ENCODE measurements at places on chromosomes 5 and 9.
A peak's percentile ranks its signal among the peaks of the same experiment; 100 is the strongest.

DNA sequence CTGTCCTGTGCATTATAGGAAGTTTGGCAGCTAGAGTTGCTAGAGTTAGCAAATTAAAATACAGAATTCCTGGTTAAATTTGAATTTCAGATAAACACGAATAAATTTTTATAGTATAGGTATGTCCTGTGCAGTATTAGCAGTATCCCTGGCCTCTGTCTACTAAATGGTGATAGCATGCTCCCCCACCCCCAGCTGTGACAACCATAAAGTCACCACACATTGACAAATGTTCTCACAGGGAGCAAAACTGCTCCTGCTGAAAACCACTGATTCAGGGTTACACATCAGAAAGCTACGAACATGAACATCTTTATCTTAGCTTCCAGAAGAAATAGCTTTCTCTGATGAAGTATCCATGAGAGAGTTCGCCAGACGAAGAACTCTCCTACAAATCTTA lies 91.8 kb upstream of the CCDC112 start:
- DNase-seq: no peak

- DNase-seq: no peak
These were observed 49.1 kb upstream of the OLFM1 start for GRCh38 chr9:135038331-135038730.

- DNase-seq: no peak
These were observed 96.3 kb downstream of the CACNA1B start for GRCh38 chr9:137973829-137974416.

DNA sequence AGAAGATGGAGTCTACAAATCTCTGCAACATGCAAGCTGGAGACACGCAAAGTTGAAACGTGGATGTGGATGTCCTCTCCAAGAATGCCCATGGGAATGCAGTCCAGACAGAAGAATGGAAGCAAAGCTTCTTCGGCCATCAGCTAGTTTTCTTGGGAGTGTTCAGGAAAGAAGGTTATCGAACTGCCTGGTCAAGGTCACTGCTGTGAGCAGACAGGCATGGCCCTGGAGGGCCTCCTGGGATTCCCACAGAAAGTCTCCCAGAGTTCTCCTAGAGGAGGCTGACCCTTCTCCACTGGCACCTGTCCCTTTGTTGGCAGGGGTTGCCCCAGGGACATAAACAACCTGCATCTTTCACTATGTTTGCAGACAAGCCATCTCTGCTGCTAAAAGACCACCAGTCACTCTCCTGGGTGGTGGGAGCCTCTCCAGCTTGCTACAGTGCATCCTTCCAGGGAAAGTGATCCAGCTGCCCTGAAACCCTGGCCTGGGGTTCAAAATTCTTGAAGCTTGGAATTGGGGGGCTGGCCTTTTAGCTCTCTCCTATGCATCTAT lies 265.8 kb downstream of the SYK start:
- DNase-seq: no peak

GRCh38 chr5:10627160-10627701 lies 63.4 kb downstream of the ANKRD33B start:
- no peak for DNase-seq

DNA sequence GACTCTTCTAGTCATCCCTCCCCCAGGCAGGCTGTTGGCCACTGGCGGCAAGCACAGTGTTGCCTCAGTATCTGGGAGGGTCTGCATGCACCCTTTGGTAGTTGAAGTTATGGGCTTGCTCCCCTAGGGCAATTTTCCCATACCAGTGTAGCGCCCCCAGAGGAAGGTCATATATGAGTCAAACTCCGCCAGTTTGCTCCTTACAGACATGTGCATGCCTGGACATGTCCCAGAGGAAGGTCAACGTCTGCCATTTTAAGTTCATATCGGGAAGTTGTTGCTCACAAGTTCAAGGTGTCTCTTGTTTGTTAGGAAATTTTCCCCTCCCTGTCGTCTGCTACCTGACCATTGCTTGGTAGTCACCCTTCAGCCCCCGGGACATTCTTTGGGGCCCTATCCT lies 51.3 kb upstream of the MROH2B start:
- DNase-seq: no peak

GRCh38 chr9:123329329-123329955 lies 26.6 kb upstream of the CRB2 start:
- no peak for DNase-seq

DNA sequence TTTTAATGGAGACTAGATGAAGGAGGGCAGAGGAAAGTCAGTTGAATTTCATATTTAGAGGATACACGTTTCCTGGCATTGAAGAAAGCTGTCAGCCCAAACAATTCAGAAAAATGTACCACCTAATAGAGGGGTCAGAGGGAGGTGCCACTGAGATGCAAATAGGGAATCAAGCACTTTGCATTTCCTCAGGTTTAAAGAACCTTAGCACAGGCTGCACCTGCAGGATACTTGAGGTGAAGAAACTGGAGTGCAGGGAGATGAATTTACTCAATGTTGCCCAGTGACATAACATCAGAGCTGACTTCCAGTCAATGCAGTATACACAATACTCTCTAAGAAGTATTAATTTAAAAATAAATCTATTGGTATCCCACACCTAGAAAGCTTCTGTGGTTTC lies 67.0 kb upstream of the MAST4 start:
- no peak for DNase-seq

GRCh38 chr5:14241141-14241540 lies 98.0 kb downstream of the TRIO start:
- no peak for DNase-seq

DNA sequence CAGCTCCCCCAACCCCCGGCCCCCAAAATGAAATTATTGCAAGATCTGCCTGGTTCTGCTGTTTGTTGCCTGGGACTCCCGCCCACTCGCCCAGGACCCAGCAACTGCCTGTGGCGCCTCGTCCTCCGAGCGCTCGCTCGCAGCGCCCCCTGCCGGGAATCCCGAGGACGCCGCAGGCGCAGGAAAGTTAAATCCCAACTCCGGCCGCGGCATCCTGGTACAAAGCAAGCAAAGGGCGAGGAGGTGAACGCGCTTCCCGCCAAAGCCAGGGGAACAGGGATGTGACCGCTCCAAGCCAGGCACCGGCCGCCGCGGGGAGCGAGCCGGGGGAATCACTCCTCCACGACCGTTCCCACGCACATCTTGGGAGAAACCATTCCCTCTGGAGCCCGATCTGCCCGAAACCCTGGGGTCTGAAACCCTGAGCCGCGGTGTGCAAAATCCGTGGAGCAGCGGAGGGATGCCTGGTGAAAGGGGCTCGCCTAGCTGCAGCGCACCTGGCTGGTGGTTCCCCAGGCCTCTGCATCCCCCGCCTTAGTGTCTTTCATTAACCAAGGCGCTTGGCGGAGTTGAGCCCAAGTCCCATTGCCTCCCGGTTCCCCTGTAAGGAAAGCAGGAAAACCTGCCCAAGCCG lies 1.3 kb downstream of the SEMA5A start:
- peak; percentile 39 for DNase-seq

Data from activated CD4-positive, CD25-positive, alpha-beta regulatory T cell treated with anti-CD3 and anti-CD28 coated beads, Interleukin-2, amount 50 U/mL, for 72 hours (primary cell).